CD8-positive, alpha-beta memory T cell (primary cell): ENCODE measurements at places on chromosomes 5 and 9. TPM values are rescaled to one million over a fixed set of nuclear protein-coding genes. Genes with fewer than 3 reads are reported as not detected.

The LCN1 gene
- not detected for total RNA-seq

The PCDHB16 gene
- total RNA-seq = not detected

The TAF11L9 gene
- not detected for total RNA-seq

- no peak for DNase-seq
These were observed 15.5 kb downstream of the OLFML2A start for GRCh38 chr9:124792257-124793014.

- no peak for DNase-seq
These were observed 69.8 kb downstream of the SLCO4C1 start for GRCh38 chr5:102226321-102226720.

- no peak for DNase-seq
These were observed 230.5 kb downstream of the SYK start for GRCh38 chr9:91032121-91032531.
